ENCODE measurements at places on chromosomes 1 and 21.

- DNase-seq: no peak
Measured at GRCh38 chr1:107262467-107263286, 121.8 kb downstream of the NTNG1 start.

DNA sequence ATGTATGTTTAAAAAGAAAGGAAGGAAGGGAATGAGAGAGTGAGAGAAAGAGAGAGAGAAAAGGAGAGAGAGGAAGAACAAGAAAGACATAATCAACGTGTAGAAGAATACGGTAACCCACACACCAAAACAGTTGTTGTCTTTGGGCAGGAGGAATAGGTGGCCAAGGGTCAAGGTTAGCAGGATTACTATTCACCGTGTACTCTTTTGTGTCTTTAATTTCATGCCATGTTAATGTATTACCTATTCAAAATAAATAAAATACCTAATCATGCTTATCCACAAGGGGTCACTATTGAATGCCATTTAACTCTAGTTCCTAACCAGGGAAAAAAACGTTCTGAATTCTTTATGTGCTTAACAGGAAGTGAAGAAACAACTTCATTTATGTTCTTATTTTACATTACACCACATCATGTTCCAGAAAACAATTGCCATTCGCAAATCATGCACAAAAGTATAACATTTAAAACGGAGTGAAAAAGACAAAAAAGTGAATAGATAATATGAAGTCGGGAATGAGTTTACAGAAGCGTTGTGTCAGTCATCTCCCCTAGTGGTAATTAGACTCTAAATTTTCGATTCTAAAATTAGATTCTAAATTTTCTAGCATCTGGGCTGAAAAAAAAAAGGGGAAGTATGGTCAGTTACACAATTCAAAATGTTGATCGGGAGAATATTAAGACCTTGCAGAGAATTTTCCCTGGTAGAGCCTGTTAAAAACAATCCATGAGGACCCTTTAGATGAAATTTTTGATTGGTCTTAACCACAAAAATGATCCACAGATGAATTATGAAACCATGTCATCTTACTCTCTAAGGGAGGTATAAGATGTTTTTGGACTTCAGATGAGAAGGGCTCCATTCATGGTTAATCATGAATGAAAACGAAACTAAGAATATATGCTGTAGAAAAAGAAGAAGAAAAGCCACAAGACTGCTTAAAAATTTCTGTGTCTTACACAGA is 700 bp upstream of the KMO start:
- no peak for DNase-seq

GRCh38 chr21:42107881-42108553 is 36.9 kb downstream of the UMODL1 start:
- peak; percentile 91 for DNase-seq

DNA sequence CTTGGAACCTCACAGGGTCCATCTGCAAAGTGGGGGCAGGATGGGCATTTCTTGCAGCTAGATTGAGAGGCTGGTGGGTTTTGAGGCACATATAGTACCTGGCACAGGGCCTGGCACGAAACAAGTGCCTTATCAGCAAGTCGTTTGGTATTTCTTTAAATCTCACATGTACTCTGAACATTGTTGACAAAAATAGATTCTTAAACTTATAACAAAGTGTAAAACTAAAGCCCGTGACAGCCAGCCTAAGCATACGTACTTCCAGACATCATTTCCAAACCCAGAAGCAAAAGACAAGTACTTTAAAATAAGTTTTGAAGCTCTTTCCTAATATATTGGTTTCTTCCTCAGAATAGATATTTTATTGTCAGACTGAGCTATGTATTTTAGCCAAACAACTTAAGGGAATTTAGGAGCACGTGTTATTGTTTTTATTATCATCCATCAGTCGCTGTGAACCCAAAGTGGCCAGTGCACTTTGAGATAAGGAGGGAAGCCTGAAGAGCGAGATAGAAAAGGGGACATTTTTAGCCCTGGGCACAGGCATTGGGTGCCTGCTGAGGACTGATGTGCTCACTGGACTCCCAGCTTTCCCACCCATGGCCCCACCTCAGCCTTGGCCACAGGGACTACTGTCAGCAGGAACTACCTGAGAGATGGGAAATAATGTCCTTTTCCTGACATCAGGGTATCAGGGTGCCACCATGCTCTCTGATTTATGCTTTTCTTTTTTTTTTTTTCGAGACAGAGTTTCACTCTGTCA is 3.0 kb downstream of the FBLIM1 start:
- DNase-seq: no peak

DNA sequence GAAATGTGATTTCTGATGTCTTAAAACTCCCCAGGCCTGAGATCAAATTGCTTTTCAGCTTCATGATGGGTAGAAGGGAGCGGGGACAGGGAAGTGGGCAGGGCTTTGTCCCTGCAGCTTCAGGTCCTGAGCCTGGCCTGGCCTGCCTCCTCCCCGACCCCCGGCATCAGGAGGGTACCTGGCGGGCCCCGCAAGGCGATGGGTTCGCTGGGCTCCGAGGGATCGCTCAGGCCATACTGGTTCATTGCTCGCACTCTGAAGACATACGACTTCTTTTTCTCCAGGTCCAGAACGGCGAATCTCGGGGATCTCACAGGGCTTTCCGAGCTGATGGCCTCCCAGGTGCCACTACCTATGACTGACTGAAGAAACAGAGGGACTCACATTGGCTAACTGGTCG is 25.5 kb downstream of the MYOM3 start:
- DNase-seq: no peak

GRCh38 chr1:95699149-95699953 is 465.3 kb downstream of the RWDD3 start:
- DNase-seq: no peak

DNA sequence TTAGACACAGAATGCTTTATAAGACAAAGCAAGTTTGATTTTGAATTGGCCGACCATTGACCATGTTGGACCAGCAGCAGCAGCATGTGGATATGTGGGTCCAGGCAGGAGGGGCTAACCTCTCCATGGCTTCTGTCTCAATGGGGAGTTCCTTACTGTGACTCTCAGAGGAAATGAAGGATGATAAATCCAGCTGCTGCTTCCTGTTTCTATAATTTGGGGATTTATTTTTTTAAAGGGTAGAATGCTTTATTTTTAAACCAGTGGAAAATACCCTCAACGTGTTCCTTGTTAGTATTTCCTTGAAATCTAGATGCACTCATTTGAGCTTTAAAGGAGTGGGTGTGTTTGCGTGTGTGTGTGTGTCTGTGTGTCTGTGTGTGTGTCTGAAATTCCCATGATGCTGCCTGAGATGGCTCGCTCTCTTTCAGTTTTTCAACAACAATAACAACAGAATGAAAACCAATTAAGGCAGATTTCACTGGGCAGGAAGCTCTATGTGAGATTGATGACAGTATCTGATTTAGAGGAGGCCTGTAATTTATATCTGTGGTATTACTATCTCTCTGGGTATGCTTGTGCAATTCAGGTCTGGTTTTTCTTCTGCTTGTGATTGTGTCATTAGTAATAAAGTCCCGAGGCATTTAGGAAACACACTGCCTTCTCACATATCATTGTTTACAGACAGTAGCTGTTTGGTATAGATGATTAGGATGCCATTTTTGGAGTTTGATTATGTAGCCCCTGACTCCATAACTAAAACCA is 86.1 kb upstream of the ZNF326 start:
- no peak for DNase-seq

GRCh38 chr1:14755518-14756252 is 157.2 kb downstream of the KAZN start:
- peak; percentile 58 for DNase-seq

- peak; percentile 84 for DNase-seq
Measured at GRCh38 chr1:30253807-30254440, 469.5 kb downstream of the MATN1 start.

DNA sequence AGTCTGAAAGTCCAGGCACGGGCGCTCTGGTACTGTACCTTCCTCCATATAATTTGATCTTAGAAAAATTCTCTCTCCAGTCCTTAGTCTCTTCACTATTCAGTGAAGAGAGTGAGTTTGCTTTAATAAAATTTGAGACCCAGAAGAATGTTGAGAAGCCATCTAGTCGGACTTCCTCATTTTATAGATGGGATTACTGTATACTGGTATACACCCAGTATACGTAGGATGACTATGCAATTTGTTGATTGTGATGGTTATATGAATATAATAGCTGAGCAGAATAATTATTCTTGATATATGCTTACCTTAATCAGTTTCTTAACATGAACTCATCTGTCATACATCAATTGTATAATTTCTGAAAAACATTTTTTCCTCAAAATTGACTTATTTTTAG is 328.0 kb upstream of the B3GALT2 start:
- no peak for DNase-seq

- DNase-seq: no peak
Measured at GRCh38 chr1:185768371-185768770, 34.2 kb downstream of the HMCN1 start.

DNA sequence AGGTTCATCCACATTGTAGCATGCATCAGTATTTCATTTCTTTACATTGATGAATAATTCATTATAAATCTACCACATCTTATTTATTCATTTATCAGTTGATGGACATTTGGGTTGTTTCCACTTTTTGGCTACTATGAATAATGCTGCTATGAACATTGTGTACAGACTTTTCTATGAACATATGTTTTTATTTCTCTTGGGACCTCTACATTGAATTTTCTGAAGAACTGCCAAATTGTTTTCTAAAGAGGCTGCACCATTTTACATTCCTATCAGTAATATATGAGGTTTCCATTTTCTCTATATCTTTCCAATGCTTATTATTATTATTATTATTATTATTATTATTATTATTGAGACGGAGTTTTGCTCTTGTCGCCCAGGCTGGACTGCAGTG is 81.3 kb upstream of the SELENON start:
- no peak for DNase-seq

GRCh38 chr1:20376171-20376570 is 85.5 kb downstream of the VWA5B1 start:
- DNase-seq: no peak

- no peak for DNase-seq
Measured at GRCh38 chr1:231536099-231536498, 7.6 kb downstream of the TSNAX start.

GRCh38 chr1:25804244-25804963 is 4.4 kb downstream of the SELENON start:
- no peak for DNase-seq

GRCh38 chr1:203765029-203765837 is at the start of gene LAX1:
Gene LAX1, plus strand, starts transcription at chr1:203765183. Its CDS starts 383 bp downstream, at chr1:203765566.
- no peak for DNase-seq

- DNase-seq: peak; percentile 54
Measured at GRCh38 chr21:35833388-35833787, 226.9 kb downstream of the SETD4 start.

- peak; percentile 42 for DNase-seq
Measured at GRCh38 chr21:32135401-32136363, 143.2 kb downstream of the MIS18A start.

DNA sequence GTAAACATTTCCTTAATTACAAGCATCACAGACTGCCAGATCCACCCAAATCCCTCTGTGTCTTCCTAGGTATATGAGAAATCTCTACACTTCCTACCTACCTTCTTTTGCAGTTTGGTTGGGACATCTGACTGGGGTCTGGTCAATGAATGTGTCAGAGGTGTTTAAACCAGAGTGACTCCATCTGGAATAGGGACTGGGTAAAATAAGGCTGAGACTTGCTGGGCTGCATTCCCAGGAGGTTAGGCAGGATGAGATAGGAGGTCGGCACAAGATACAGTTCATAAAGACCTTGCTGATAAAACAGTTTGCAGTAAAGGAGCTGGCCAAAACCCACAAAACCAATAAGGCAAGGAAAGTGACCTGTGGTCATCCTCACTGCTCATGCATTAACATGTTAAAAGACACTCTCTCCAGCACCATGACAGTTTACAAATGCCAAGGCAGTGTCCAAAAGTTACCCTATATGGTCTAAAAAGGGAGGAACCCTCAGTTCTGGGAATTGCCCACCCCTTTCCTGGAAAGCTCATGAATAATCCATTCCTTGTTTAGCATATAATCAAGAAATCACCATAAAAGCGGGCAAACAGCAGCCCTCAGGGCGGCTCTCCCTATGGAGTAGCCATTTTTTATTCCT is 87.4 kb upstream of the BACE2 start:
- DNase-seq: no peak

DNA sequence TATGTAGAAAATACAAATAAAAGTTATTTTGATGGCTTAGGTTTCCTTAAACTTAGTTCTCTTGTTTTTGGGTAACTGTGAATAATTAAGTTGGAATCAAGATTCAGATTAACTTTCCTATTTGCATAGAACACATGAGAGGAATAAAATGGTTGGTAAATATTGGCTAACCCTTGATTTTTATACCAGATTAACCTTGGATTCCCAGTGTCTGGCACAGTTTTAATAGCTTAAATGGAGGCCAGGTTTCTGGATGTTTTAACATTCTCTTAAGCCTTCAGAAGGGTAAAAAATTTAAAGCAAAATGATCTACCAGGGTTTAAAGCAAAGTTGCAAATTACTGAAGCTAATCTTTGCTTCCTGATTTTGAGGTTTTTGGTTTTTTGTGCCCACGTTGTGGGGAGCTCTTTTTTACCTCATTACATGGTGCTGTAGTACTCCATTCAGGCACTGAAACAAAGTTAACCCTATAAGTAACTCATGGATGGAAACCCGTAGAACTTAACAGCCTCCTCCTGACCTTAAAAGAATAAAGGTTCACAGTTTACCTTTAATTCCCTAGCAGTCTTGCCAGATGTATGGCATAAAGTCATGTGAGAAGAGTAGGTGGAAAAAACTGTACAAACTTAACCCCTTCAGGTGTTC is 8.4 kb upstream of the SPATA1 start:
- DNase-seq: no peak

- DNase-seq: peak; percentile 72
Measured at GRCh38 chr1:17310068-17310640, 2.2 kb downstream of the PADI4 start.

GRCh38 chr1:119896303-119896702 is at the start of gene ADAM30:
Gene ADAM30, minus strand, starts transcription at chr1:119896515. Its CDS starts 179 bp downstream, at chr1:119896336.
- DNase-seq: peak; percentile 83

DNA sequence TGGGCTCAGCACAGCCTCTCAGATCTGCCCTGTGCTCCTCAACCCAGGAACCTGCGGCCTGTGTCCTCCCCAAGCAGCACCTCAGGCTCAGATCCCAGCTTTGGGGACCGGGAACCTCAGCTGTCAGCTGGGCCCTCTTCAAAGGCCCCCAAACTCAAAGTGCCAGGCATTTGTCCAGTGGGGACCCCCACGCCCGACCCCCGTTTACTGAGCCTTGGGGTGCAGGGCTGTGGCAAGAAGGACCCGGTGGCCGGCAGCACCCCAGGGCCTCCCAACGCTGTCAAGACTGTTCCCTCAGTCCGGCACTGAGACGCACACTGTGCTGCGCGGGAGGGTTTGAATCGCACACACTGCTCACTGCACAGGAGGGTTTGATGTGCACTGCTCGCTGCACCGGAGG is 35.0 kb downstream of the MORN1 start:
- no peak for DNase-seq

DNA sequence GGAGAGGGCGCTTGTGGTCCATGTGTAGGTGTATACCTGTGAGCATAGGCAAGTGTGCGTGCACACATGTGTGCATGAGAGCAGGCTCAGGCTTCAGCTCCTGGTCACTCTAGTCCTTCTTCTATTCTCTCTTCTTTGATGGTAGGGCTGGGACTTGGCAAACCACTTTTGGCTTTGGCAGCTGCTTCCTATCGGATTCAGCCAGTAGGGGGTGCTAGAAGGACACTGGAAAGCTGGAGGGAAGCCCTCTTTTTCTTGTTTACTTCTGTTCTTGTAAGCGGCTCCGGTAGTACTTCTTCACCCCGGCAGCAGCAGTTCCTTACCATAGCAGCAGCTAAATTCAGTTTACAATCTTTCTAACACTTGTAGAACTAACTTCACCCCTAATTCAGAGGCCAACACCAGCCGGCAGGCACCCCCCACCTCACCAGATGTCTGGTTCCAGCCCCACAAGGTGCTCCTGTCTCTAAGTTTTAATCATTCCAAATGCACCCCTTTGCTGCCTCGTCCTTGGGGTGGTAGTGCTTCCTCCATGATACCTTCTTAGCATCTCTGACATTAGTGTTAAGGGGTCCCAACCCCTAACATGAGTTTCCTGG is 25.1 kb downstream of the NENF start:
- DNase-seq: peak; percentile 96
